Calu3 (cell line): ENCODE measurements at places on chromosomes 6 and 20.

DNA sequence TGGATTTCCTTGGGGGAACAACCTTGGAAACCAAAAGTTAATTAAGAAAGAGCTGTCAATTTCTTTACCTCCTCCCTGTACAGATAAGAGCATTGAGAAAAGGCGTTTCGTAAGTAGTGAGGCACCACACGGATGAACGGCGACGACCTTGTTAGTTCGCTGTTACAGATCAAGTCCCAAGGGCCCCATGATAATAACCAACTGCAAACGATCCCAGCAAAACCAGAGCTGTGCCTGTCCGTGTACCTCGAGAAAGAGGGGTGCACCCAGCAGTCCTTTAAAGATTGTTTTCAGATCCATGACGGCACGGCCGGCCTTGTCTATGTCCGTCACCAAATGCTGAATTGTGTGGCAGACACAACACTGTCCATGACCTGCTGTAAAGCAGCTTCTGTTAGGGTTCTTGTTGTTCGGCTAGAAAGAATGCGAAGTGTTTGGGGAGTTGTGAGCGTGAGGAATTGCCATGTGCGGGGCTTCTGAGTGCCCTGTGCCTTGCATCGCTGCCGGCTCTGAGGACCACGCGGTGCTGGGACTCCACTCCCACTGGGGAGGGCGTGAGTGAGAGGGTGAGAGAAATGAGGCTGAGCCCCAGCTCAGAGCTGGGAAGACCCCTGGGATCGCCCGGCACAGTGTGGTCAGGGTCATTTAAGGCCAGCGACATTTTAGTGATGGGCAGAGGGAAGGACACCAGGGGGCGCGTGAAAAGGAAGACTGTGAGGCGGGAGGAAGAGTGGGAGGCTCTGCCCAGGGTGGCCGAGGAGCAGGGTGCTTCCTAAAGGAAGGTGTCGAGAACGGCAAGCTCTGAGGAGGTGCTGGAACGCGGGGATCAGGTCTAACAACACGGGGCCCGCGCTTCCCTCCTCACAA is 136.8 kb upstream of the RPS6KA2 start:
- no peaks in the 10 kb centered on the region for H3K4me1 ChIP-seq
- H3K27ac ChIP-seq: no peak overlapping the region
- H3K36me3 ChIP-seq: no peaks in the 10 kb centered on the region
- H3K27me3 ChIP-seq: peaks cover 17% of the 10 kb centered on the region

- H3K4me1 ChIP-seq: no peaks in the 10 kb centered on the region
- H3K4me3 ChIP-seq: no peak overlapping the region
- no peaks in the 10 kb centered on the region for H3K36me3 ChIP-seq
- no peak overlapping the region for H3K27ac ChIP-seq
- no peak for DNase-seq
Observed at GRCh38 chr20:57260934-57261333, 5.5 kb downstream of the BMP7 start.

- DNase-seq: no peak
- no peaks in the 10 kb centered on the region for H3K36me3 ChIP-seq
- no peaks in the 10 kb centered on the region for H3K27me3 ChIP-seq
- H3K4me3 ChIP-seq: no peak overlapping the region
Observed at GRCh38 chr6:134739299-134740026, 210.4 kb downstream of the ALDH8A1 start.

DNA sequence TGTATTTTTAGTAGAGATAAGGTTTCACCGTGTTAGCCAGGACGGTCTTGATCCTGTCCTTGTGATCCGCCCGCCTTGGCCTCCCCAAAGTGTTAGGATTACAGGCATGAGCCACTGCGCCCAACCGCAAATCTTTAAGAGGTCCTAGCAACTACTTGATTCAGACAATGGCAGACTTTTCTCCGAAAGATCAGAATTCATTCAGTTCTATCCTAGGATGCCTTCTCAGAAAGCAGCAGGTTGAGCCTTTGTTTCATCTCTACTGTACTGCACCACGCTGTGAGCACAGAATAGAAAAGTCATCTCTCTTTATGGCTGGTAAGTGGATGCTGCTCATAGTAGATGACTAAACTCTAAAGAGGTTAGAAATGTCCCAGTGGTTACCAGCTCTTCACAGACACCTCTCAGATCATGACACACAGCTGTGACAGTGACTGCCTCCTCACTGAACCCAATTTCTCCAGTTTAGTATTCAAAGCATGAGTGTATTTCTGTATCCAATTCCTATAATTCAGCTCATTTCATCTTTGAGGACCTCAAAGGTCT is 6.0 kb upstream of the HSF2 start:
- no peaks in the 10 kb centered on the region for H3K4me1 ChIP-seq
- no peak overlapping the region for H3K4me3 ChIP-seq
- no peak for DNase-seq
- no peaks in the 10 kb centered on the region for H3K27me3 ChIP-seq
- H3K27ac ChIP-seq: no peak overlapping the region

DNA sequence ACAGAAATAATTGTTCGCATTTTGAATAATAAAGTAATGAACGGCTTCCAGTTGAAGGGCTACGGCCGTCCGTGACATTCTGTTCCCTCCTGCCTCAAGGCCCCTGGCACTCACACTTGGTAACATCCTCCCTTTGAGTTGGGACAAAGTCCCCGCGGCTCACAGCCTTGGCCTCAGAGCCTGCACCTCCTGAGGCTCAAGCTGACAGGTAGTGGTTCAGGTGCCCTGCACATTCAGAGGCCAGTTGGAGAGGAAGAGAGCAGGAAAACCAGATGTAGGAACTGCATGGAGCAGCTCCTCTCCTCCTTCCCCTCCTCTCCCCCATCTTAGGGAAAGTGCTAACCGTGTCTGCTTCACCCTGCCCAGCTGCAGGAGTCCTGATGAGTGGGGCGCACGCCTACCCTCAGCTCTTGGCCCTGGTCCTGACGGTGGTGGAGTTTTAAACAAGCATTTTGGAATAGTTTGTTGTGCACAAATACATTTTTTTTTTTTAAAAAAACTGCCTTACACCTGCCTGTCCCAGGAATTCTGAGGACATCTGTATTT is 393.1 kb downstream of the SMOC2 start:
- H3K4me1 ChIP-seq: peaks cover 4% of the 10 kb centered on the region
- no peak overlapping the region for H3K27ac ChIP-seq
- H3K4me3 ChIP-seq: no peak overlapping the region
- no peaks in the 10 kb centered on the region for H3K36me3 ChIP-seq
- DNase-seq: no peak
- no peaks in the 10 kb centered on the region for H3K27me3 ChIP-seq

GRCh38 chr6:136335736-136336363 is 46.2 kb upstream of the BCLAF1 start:
- no peaks in the 10 kb centered on the region for H3K36me3 ChIP-seq
- peaks cover 9% of the 10 kb centered on the region for H3K4me1 ChIP-seq
- H3K27me3 ChIP-seq: no peaks in the 10 kb centered on the region
- no peak overlapping the region for H3K4me3 ChIP-seq
- no peak for DNase-seq
- no peak overlapping the region for H3K27ac ChIP-seq

- no peaks in the 10 kb centered on the region for H3K4me1 ChIP-seq
- no peak for DNase-seq
- no peak overlapping the region for H3K4me3 ChIP-seq
- no peak overlapping the region for H3K27ac ChIP-seq
- no peaks in the 10 kb centered on the region for H3K27me3 ChIP-seq
- no peaks in the 10 kb centered on the region for H3K36me3 ChIP-seq
Observed at GRCh38 chr6:96794980-96795379, 42.3 kb downstream of the GPR63 start.

GRCh38 chr6:124283486-124283885 is 479.8 kb downstream of the NKAIN2 start:
- H3K4me3 ChIP-seq: no peak overlapping the region
- DNase-seq: no peak
- H3K27ac ChIP-seq: no peak overlapping the region
- H3K27me3 ChIP-seq: no peaks in the 10 kb centered on the region

DNA sequence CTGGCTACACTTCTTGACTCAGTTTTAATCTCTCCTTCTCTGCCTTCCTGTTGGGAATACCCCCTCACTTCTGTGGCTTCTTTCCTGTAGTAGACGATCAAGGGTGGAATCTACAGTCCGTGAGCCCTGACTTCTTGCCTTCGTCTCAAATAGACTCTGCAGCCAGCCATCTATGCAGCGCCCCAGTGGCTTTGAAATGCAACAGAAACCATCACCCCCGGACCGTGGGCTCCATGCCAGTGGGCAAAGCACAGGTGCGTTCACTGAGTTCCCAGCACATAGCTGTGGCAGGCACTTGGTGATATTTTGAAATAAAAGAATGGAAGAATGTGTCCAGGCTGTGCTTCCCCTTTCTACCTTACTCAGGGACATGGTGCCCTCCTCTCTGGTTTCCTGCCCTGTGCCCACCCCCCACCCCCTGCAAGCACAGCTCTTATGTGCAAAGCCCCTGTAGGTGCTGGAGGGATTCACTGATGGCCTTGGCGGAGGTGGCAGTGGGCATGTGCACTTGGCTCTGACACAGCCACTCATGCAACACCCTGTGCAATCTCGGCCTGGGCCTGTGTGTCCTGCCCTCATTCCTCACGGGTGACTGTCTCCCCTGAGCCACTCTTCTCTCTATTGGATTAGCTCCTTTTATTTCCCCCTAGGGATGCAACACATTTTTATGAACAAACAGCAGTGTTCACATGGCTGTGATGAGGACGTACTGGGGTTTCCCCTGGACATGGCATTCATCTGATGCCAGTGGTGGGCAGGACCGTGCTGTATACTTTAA is 5.5 kb upstream of the CDSN start:
- DNase-seq: peak; percentile 67
- H3K4me1 ChIP-seq: peaks cover 59% of the 10 kb centered on the region
- peak overlapping the region; percentile 15 for H3K4me3 ChIP-seq

DNA sequence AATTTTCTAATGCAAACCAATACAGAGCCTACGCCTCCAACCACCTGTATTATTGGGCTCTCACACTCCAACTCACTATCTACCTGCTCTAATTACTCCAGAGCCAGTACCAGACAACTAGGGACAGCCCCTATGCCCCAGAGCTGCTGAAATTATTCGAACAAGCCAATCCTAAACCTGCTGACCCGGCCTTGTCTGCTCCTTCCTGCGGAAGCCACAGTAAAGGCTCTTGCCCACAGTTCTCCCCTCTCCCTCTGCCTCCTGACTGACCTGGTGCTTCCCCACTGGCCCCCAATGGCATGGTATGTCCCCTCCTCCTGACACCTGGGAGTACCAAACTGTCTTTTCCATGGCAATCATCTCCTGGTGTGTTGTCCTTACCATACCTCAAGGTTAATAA is 4.1 kb upstream of the TOX2 start:
- peaks cover 73% of the 10 kb centered on the region for H3K27me3 ChIP-seq
- H3K4me1 ChIP-seq: peaks cover 12% of the 10 kb centered on the region
- no peak overlapping the region for H3K27ac ChIP-seq
- peaks cover 13% of the 10 kb centered on the region for H3K36me3 ChIP-seq
- DNase-seq: no peak
- H3K4me3 ChIP-seq: no peak overlapping the region
